ENCODE measurements at places on chromosomes 5 and 9.

- no peak for DNase-seq
Observed at GRCh38 chr9:124258607-124259157, 933 bp downstream of the NEK6 start.

GRCh38 chr9:110537841-110538646, 41.5 kb downstream of the SVEP1 start:
- DNase-seq = no peak

GRCh38 chr5:173306695-173307094, 21.5 kb downstream of the STC2 start:
- no peak for DNase-seq

DNA sequence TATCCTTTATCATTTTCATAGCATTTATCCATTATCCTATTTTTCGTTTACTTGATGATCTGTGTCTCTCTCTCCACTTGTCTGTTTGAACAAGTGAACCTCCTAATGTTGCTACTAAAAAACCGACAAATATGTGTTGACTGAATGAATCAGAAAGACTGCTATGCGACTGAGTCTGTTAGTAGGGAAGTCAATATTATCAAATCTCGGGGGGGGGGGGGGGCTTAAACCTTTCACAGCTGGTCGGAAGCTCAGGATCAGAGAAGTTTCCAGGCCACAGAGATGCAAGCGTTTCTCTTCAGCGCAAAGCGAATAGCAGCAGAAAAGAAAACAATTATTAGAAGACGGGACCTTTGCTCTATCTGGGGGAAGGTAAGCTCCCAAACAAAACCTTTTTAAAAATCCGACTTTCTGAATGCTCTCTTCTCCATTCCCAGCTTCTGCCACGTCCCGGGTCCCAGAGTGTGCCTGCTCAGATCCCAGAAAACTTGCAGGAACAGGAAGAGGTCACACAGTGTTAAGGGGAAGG, 412 bp downstream of the RIOK2 start:
- DNase-seq = no peak

- DNase-seq = no peak
Observed at GRCh38 chr9:120442308-120442995, 137.5 kb downstream of the CDK5RAP2 start.

DNA sequence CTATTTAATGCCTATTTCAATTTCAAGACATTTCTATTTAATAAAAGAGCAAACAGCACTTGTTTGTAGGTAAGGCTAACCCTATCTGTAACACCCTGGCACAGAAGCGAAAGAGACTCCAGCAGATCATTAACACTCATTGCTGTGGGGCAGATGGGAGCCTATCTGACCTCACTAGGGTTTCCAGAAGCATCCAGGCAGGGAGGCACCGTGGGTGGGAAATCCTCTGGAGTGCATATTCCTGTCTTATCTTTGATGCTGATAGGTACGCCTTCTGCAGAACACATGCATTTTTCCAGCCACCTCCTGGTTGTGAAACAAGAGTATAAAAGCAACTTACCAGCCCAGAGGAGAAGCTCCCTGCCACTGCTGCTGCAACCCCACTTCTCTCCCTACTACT, 233.7 kb downstream of the GLIS3 start:
- no peak for DNase-seq

GRCh38 chr5:51389577-51390463, 6.6 kb downstream of the ISL1 start:
- no peak for DNase-seq

- no peak for DNase-seq
Observed at GRCh38 chr5:127320032-127320965, 29.7 kb downstream of the MEGF10 start.

- no peak for DNase-seq
Observed at GRCh38 chr5:88885002-88885401, 2.0 kb upstream of the MEF2C start.

GRCh38 chr5:159657298-159657697, 259.0 kb upstream of the ADRA1B start:
- no peak for DNase-seq

GRCh38 chr5:3139499-3139931, 388.0 kb upstream of the IRX2 start:
- no peak for DNase-seq

DNA sequence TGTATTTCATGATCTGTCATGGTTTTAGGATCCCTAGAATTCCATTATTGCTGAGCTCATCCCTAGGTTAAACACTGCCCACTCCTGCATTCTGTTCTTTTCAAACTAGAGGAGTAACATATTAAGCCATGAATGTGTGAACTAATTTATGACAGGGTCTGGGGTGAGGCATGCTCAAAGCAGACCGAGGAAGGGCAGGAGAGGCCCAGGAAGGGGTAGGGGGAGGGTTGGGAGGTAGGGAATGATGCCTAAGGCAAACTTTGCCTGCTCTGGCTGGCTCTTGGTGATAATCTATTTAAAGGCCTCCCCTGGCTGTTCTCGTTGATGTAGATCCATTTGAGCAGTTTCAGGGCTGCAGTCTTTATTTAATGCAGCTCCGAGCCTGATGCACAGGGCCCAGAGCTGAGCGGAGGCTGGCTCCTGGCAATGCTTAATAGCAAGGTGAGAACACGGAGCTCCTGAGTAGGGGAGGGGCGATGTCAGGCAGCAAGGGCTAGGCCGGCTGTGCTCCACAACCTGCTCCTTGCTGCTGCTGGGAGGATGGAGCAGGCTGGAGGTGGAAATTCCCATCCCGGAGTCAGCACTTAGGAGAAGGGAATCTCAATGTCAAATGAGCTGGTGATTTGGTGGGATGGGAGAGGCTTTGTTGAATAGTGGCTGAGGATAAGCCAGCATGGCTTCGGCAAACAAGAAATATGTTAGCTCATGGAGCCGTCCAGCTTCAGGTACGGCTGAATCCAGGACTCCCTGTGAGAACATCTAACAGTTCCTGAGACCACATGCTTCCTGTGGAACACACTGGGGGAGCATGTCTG, 73.2 kb upstream of the UNC5A start:
- DNase-seq = no peak

- DNase-seq = no peak
Observed at GRCh38 chr5:126998895-126999570, 31.3 kb downstream of the MARCHF3 start.

DNA sequence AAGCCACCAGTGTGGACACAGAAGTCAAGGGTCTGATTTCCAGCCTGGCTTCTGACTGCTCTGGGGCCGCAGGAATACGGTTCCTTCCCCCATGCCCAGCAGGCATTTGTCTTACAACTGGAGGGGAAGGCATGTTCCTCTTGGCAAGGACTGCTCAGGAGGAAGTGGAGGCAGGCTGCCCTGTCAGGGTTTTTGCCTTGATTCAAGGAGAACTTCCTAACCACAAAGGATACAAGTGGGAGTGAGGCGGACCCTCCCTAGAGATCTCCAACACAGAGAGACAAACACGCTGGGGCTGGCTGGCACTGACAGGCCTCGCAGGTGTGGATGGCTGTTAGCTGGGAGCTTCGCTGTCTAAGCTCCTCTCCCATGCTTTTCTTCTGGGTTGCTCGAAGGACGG, 19.1 kb downstream of the TGFBI start:
- DNase-seq = no peak

- DNase-seq = no peak
Observed at GRCh38 chr5:138573949-138574670, 1.1 kb downstream of the HSPA9 start.

- DNase-seq = no peak
Observed at GRCh38 chr9:108290839-108291585, 564.8 kb downstream of the ACTL7B start.

- no peak for DNase-seq
Observed at GRCh38 chr5:76622973-76623596, at the start of gene F2RL2. TSS of gene F2RL2 (minus strand) at chr5:76623403. CDS start at chr5:76623230, 173 bp downstream.

DNA sequence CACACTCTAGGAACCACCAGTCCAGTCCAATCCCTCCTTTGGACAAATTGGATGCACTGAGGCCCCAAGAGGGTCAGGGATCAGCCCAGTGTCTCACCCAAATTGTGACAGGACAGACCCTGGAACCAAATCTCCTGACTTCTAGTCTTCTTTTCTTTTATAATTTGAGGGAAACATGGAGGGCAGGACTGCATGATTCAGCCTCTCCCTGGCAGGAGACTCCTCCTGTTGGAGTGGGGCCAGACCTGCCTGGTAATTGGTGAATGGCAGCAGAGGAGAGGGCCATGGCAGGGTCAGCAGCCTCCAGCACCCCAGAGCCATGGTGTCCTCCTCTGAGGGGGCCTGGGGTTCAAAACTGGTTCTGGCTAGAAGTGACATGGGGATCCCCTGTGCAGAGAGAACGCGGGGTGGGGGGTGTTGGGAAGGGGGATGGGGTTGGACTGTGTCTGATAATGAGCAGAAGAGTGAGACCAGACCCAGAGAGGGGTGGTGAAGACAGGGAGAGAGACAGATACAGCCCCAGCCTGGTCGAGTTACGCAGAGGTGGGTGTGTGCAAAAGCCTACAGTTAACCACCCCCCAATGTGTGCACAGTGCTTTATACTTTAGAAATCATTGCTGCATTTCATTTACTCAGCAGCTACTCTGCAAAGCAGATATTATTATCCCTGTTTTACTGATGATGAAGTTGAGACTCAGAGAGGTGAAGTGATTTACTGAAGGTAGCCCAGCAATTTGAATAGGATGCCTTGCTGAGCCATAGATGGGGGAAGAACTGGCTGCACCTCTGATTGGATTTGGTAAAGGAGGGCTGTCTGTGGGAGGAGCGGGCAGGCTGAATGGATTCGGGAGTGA, 3.8 kb upstream of the SYNPO start:
- DNase-seq = no peak

DNA sequence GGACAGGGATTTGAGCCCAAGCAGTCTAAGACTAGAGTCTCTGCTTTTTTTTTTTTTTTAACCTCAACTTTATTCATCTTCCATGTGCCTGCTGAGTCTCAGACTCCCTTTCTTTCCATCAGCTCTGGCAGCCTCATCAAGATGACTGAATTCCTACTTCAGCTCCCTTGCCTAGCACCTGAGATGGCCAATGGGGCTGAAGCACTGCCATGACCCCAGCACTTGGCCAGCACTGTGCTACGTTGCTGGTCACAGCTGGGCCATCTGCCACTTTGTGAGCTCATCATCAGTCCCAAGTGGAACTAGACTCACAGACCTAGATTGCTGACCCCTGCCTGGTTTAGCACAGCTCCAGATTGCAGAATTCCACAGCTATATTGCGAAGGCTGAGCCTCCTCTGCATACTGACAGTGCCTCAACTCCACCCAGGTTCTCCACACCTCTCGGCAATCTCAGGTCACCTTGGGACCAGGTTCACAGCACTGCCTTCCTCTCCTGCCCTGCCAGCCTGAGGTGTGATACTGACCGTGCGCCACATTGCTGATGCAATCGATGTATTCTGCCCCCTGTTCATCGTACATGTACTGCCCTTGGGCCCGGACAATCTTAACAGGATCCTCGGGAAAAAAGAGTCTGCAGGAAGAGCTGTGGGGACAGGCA, 1.6 kb downstream of the PHYKPL start:
- DNase-seq = no peak

- DNase-seq = no peak
Observed at GRCh38 chr5:59062986-59063683, 480.3 kb downstream of the RAB3C start.

- DNase-seq = no peak
Observed at GRCh38 chr5:112070022-112070421, 313.0 kb upstream of the NREP start.

- DNase-seq = no peak
Observed at GRCh38 chr5:50435168-50435567, 5.9 kb downstream of the EMB start.

GRCh38 chr5:35899800-35900199, 38.6 kb downstream of the CAPSL start:
- no peak for DNase-seq

- no peak for DNase-seq
Observed at GRCh38 chr9:127943011-127943662, 5.5 kb upstream of the DPM2 start.

- no peak for DNase-seq
Observed at GRCh38 chr5:109784687-109785086, 95.0 kb downstream of the MAN2A1 start.

- no peak for DNase-seq
Observed at GRCh38 chr5:153517241-153517611, 26.8 kb downstream of the GRIA1 start.

- DNase-seq = no peak
Observed at GRCh38 chr5:59838989-59839388, 54.5 kb downstream of the PDE4D start.

DNA sequence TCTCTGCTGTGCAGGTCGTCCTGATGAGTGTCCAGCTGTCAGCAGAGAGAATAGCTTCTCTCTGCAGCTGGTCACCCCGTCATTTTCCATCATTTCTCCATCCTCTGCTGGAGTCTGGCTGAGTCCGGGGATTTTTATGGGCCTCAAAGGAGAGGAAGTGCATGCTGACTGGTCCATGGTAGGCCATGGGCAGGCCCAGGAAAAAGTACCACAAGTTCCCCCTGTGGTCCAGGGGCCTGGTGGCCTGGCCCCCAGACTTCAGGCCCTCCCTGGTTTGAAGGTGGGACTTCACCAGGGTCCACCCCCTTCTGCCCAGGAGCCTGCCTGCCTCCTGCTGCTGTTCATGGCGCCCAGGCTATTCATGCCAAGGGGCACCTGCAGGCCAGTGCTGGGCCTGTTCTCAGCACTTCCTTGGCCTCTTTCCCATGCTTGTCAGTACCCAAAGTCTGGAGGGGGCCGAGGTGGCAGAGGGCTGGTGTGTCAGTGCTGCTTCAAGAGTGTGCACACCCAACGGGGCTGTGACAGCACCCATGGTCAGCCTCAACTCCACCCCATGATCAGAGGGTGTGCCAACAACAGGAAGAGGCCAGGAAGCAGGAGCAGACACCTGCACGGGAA, 7.3 kb upstream of the MTMR12 start:
- DNase-seq = no peak

GRCh38 chr5:122870219-122870856, 24.9 kb downstream of the SNX24 start:
- DNase-seq = no peak

- DNase-seq = no peak
Observed at GRCh38 chr5:171513591-171513990, 94.1 kb downstream of the FGF18 start.
